ENCODE measurements at places on chromosomes 5 and 9. TPM values are rescaled to one million over a fixed set of nuclear protein-coding genes. Genes with fewer than 3 reads are reported as not detected.

COL15A1 gene
- total RNA-seq, result 8.9 TPM

FAM163B gene
- total RNA-seq, result not detected

ARL14EPL gene
- total RNA-seq, result not detected

OLFM1 gene
- total RNA-seq, result 17.5 TPM

HAVCR2 gene
- 4.5 TPM for total RNA-seq

CCNO gene
- total RNA-seq, result 1.1 TPM

CYSRT1 gene
- 114 TPM for total RNA-seq

DNA sequence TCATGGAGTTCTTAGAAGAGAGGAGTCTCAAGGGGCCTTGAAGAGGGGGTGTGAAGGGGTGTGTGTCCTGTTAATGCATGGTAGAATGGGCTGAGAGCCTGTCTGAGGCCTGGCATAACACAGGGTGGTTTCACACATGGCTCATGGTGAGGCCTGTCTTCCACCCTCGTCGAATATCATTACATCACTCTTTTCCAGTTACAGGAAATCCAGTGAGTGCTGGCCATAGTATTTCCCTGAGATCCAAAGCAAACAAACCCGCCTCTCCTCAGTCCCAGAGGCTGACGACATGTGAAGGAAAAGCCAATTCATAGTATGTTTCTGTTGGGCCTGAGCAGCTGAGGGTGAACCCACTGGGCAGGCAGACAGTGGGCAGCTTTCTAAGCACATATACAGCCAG lies 159.4 kb upstream of the NR3C1 start:
- H3K27ac ChIP-seq, result no peak overlapping the region
- no peak for DNase-seq
- H3K4me3 ChIP-seq, result no peak overlapping the region
- no peaks in the 10 kb centered on the region for H3K27me3 ChIP-seq

GRCh38 chr5:123845356-123846100 lies 333.6 kb downstream of the CSNK1G3 start:
- H3K4me3 ChIP-seq, result no peak overlapping the region
- no peaks in the 10 kb centered on the region for H3K4me1 ChIP-seq
- H3K27ac ChIP-seq, result no peak overlapping the region
- DNase-seq, result no peak
- no peaks in the 10 kb centered on the region for H3K27me3 ChIP-seq
- no peaks in the 10 kb centered on the region for H3K36me3 ChIP-seq

GRCh38 chr9:128724744-128725211 lies 851 bp upstream of the ZDHHC12 start:
- peak overlapping the region; percentile 89 for H3K27ac ChIP-seq
- H3K36me3 ChIP-seq, result peaks cover 5% of the 10 kb centered on the region
- peak overlapping the region; percentile 69 for H3K4me3 ChIP-seq
- peaks cover 31% of the 10 kb centered on the region for H3K4me1 ChIP-seq

GRCh38 chr5:109597893-109598292 lies 91.8 kb upstream of the MAN2A1 start:
- H3K27ac ChIP-seq, result no peak overlapping the region
- H3K27me3 ChIP-seq, result no peaks in the 10 kb centered on the region
- H3K36me3 ChIP-seq, result no peaks in the 10 kb centered on the region
- no peak overlapping the region for H3K4me3 ChIP-seq

GRCh38 chr9:133919253-133920115 lies 72.6 kb downstream of the VAV2 start:
- H3K4me1 ChIP-seq, result peaks cover 27% of the 10 kb centered on the region
- H3K27ac ChIP-seq, result no peak overlapping the region
- H3K27me3 ChIP-seq, result no peaks in the 10 kb centered on the region
- H3K4me3 ChIP-seq, result no peak overlapping the region
- no peaks in the 10 kb centered on the region for H3K36me3 ChIP-seq

DNA sequence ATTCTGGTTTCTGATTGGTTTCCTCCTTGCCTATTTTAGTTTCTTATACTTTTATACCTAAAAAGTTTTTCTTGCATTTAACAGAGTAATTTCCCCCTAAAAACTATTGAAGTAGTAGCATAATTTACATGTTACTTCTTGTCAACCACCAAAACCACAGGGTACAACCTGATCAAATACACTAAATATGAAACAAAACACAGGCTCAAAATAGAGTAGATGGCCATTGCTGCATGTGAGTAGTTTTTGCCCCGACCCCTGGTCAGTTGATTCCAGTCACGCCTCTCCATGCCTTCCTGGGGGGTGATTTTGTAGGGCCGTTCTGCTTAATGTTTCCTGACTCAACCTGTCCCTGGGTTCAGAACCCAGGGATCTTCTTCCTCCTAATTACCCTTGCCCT lies 101.8 kb downstream of the TLE4 start:
- no peak overlapping the region for H3K27ac ChIP-seq
- DNase-seq, result no peak
- H3K36me3 ChIP-seq, result no peaks in the 10 kb centered on the region
- no peak overlapping the region for H3K4me3 ChIP-seq
- H3K27me3 ChIP-seq, result no peaks in the 10 kb centered on the region

DNA sequence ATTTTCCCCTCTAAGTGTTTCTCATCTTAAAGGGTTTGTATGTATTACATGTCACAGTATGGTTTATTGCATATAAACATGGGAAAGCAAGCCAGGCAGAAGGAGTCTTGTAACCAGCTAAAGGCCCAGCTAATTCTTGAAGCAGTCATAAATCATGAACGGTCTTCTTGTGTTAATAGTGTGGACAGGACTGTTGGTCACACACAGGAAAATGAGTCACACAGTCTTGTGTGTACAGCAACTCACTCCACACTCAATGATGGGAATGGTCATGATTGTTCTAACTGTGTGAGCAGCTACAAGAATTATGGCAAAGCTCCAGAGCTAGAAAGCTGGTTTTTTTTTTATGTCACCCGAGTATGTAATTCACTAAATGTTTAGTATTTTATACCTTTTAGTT lies 123.9 kb downstream of the GHR start:
- DNase-seq, result no peak
- H3K4me3 ChIP-seq, result no peak overlapping the region
- H3K27me3 ChIP-seq, result no peaks in the 10 kb centered on the region
- no peaks in the 10 kb centered on the region for H3K4me1 ChIP-seq

DNA sequence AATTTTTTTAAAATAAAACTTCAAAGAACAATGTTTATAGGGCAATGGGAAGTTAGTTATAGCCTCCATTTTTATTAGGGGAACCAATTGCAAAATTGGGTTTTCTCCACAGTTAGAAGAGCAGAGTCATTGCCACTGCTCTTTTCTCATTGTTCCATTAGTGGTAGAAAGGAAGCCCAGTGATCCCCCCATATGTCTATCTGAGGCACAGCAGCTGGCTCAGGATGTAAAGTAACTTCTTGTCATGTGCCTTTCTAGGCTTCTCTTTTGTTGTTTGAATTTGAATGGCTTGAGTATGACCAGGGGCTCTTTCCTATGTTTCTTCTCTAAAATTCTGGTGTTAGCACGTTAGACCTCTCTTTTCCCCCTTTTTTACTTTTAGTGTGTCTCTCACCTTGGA lies 61.2 kb downstream of the UBAP1 start:
- no peaks in the 10 kb centered on the region for H3K27me3 ChIP-seq
- peaks cover 30% of the 10 kb centered on the region for H3K4me1 ChIP-seq
- H3K36me3 ChIP-seq, result peaks cover 6% of the 10 kb centered on the region
- H3K27ac ChIP-seq, result no peak overlapping the region
- DNase-seq, result no peak

- no peaks in the 10 kb centered on the region for H3K36me3 ChIP-seq
- DNase-seq, result no peak
- H3K27me3 ChIP-seq, result no peaks in the 10 kb centered on the region
- H3K4me3 ChIP-seq, result no peak overlapping the region
- no peaks in the 10 kb centered on the region for H3K4me1 ChIP-seq
Measured at GRCh38 chr5:179111267-179112207, 51.4 kb downstream of the ZNF354C start.

- no peaks in the 10 kb centered on the region for H3K36me3 ChIP-seq
- no peaks in the 10 kb centered on the region for H3K4me1 ChIP-seq
- no peak for DNase-seq
- no peak overlapping the region for H3K27ac ChIP-seq
Measured at GRCh38 chr5:117803533-117803932, 1184.8 kb downstream of the DTWD2 start.

GRCh38 chr9:33105959-33106358 lies 29.5 kb upstream of the SMU1 start:
- H3K27me3 ChIP-seq, result no peaks in the 10 kb centered on the region
- no peaks in the 10 kb centered on the region for H3K36me3 ChIP-seq
- H3K4me1 ChIP-seq, result peaks cover 18% of the 10 kb centered on the region
- no peak overlapping the region for H3K4me3 ChIP-seq
- DNase-seq, result no peak

GRCh38 chr9:2341126-2341525 lies 280.5 kb upstream of the VLDLR start:
- H3K4me1 ChIP-seq, result peaks cover 26% of the 10 kb centered on the region
- no peak overlapping the region for H3K4me3 ChIP-seq
- no peak for DNase-seq
- no peaks in the 10 kb centered on the region for H3K27me3 ChIP-seq
- no peak overlapping the region for H3K27ac ChIP-seq
- no peaks in the 10 kb centered on the region for H3K36me3 ChIP-seq

- no peak overlapping the region for H3K4me3 ChIP-seq
- H3K27ac ChIP-seq, result peak overlapping the region; percentile 4
- peaks cover 46% of the 10 kb centered on the region for H3K4me1 ChIP-seq
- no peaks in the 10 kb centered on the region for H3K36me3 ChIP-seq
Measured at GRCh38 chr5:98779264-98779877, 5.9 kb downstream of the RGMB start.

DNA sequence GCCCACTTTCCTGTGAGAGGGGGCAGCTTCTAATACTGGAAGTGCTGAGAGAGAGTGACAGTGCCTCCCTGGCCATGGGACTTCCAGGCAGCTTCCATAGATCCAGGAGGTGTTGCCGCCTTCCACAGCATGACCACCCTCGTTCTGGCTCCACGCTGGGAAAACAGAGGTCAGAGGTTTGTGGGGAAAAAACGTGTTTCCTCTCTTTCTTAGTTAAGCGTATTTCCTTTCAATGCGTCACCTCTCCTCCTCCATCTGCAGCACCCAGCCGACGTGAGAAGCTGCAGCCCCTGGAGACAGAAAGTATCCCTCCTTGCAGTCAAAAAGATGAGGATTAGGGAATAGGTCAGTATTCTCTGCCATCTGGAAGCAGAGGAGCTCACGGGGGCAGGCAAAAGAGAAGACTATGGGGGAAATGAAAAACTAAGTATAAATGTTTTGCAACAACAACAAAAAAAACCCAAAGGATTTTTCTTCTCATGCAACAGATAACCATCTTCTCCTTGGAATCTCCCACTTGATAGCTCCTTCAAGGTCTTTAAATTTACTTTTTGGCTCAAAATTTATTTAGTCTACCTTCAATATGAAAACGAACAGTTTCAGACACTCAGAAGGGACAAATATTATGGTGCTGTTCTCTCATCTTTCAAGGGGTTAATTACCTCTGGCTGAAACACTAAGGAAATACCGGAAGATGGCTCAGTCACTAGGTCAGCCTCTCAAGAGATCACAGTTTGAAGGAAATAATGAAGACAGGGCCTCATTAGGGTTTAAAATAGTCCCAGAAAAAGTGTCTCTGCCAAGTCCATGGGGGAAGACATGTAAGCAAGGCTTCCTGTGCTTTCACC lies 38.0 kb downstream of the MTMR12 start:
- peaks cover 17% of the 10 kb centered on the region for H3K36me3 ChIP-seq
- H3K4me1 ChIP-seq, result peaks cover 7% of the 10 kb centered on the region
- no peak for DNase-seq
- no peak overlapping the region for H3K27ac ChIP-seq
- H3K27me3 ChIP-seq, result no peaks in the 10 kb centered on the region
- H3K4me3 ChIP-seq, result no peak overlapping the region

GRCh38 chr9:20906326-20906725 lies 125.1 kb downstream of the HACD4 start:
- no peak overlapping the region for H3K4me3 ChIP-seq
- H3K27me3 ChIP-seq, result no peaks in the 10 kb centered on the region
- no peaks in the 10 kb centered on the region for H3K36me3 ChIP-seq
- no peaks in the 10 kb centered on the region for H3K4me1 ChIP-seq
- no peak overlapping the region for H3K27ac ChIP-seq
